Hepatocyte (in vitro differentiated cells): ENCODE measurements at places on chromosomes 1 and 21. TPM values are rescaled to one million over a fixed set of nuclear protein-coding genes. Genes with fewer than 3 reads are reported as not detected.
A peak's percentile ranks its signal among the peaks of the same experiment; 100 is the strongest.

The SLC30A2 gene
- 4.5 and 4.8 TPM in 2 replicates for polyA plus RNA-seq

The SPRR3 gene
- polyA plus RNA-seq, result 0.40 and 0.72 TPM in 2 replicates

The LAPTM5 gene
- 2.6 and 5.4 TPM in 2 replicates for polyA plus RNA-seq

The TRNP1 gene
- 137 and 145 TPM in 2 replicates for polyA plus RNA-seq

The FMN2 gene
- 1.2 TPM in 1 of 2 replicates, not detected in the other for polyA plus RNA-seq

The HHIPL2 gene
- 0.37 and 0.99 TPM in 2 replicates for polyA plus RNA-seq

The CFHR1 gene
- polyA plus RNA-seq, result 19.9 and 33.1 TPM in 2 replicates

The UTS2 gene
- polyA plus RNA-seq, result 0.29 TPM in 1 of 2 replicates, not detected in the other

The MRPL55 gene
- 122 and 130 TPM in 2 replicates for polyA plus RNA-seq

The AGO4 gene
- 3.7 and 5.2 TPM in 2 replicates for polyA plus RNA-seq

DNA sequence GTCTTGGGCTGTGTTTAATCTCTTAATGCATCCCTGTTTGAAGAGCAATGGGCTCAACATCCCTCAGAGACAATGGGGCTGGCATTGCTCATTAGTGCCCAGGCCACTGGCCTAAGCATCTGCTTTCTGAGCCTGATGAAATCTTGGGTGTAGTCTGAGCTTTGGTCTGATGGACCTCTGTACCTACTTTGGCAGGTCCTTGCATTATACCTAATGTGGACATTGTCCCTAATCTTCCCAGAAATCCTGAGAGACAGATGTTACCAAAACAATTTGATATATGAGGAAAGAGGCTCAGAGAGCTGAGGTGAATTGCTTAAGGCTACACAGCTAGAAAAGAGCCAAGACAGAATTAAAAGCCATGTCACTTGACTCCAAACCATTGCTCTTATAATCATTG is 95.0 kb downstream of the PTPRU start:
- H3K4me3 ChIP-seq, result no peak overlapping the region
- no peak overlapping the region for H3K27ac ChIP-seq
- peaks cover 10% of the 10 kb centered on the region for H3K27me3 ChIP-seq
- no peaks in the 10 kb centered on the region for H3K36me3 ChIP-seq
- no peak for DNase-seq
- no peaks in the 10 kb centered on the region for H3K4me1 ChIP-seq

GRCh38 chr1:197770243-197770642 is 5.0 kb downstream of the DENND1B start:
- no peaks in the 10 kb centered on the region for H3K36me3 ChIP-seq
- H3K27ac ChIP-seq, result no peak overlapping the region
- no peaks in the 10 kb centered on the region for H3K27me3 ChIP-seq
- H3K4me3 ChIP-seq, result no peak overlapping the region
- no peak for DNase-seq

DNA sequence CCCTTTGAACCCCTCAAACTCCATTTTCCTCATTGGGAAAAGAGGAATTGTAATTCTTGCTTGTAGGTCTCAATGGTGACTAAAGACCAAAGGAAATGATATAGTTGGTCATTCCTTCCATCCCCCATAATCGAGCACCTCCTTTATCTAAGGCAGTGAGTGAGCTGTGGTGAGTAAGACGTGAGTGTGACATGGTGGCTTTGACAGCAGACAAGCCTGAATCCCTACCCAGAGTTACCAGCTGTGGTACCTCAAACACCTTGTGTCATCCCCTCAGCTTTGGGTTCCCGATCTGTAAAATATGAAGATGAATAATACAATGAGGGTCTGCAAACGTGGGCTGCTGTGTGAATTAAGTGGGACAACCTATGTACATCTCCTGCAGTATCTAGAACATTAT is 8.4 kb downstream of the TRAF5 start:
- H3K27ac ChIP-seq, result no peak overlapping the region
- no peak overlapping the region for H3K4me3 ChIP-seq
- DNase-seq, result no peak
- H3K36me3 ChIP-seq, result no peaks in the 10 kb centered on the region
- no peaks in the 10 kb centered on the region for H3K27me3 ChIP-seq
- H3K4me1 ChIP-seq, result peaks cover 6% of the 10 kb centered on the region

- H3K27ac ChIP-seq, result no peak overlapping the region
- no peaks in the 10 kb centered on the region for H3K27me3 ChIP-seq
- DNase-seq, result no peak
- no peak overlapping the region for H3K4me3 ChIP-seq
- H3K4me1 ChIP-seq, result peaks cover 7% of the 10 kb centered on the region
- no peaks in the 10 kb centered on the region for H3K36me3 ChIP-seq
Measured at GRCh38 chr1:204846546-204846945, 24.1 kb upstream of the NFASC start.

GRCh38 chr1:215777370-215777925 is 210.3 kb downstream of the KCTD3 start:
- H3K27me3 ChIP-seq, result no peaks in the 10 kb centered on the region
- no peaks in the 10 kb centered on the region for H3K36me3 ChIP-seq
- peaks cover 4% of the 10 kb centered on the region for H3K4me1 ChIP-seq
- no peak overlapping the region for H3K27ac ChIP-seq
- no peak for DNase-seq

- no peaks in the 10 kb centered on the region for H3K36me3 ChIP-seq
- no peak for DNase-seq
- H3K4me1 ChIP-seq, result peaks cover 6% of the 10 kb centered on the region
- H3K27ac ChIP-seq, result no peak overlapping the region
Measured at GRCh38 chr1:26820784-26821269, 5.7 kb upstream of the ZDHHC18 start.

DNA sequence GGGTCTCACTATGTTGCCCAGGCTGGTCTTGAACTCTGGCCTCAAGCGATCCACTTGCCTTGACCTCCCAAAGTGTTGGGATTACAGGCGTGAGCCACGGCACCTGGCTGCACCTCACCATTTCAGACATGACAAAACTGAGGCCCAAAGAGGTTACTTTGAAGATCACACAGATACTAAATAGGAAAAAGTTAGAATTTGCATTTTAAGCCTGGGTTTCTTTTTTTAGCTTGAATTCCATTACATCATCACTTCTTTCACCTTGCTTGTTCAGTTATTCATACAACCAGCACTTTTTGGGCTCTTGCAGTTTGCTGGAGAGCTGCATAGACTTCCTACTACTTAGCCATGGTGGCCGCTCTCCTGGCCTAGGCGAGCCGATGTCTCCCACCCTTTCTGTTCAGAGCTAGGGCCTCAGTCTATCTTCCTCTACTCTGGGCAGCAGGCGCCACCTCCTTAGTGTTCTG is 16.3 kb upstream of the CD2 start:
- H3K27me3 ChIP-seq, result no peaks in the 10 kb centered on the region
- H3K4me1 ChIP-seq, result no peaks in the 10 kb centered on the region
- no peak for DNase-seq

GRCh38 chr1:119711804-119712341 is at the start of gene PHGDH:
Gene PHGDH, plus strand, starts transcription at chr1:119711934. Its CDS starts 89 bp downstream, at chr1:119712023.
- H3K36me3 ChIP-seq, result no peaks in the 10 kb centered on the region
- H3K27me3 ChIP-seq, result no peaks in the 10 kb centered on the region
- peak; percentile 89 for DNase-seq
- peaks cover 32% of the 10 kb centered on the region for H3K4me1 ChIP-seq
- H3K27ac ChIP-seq, result peak within 1 kb of the TSS; percentile 86

GRCh38 chr1:14848625-14849024 is 250.1 kb downstream of the KAZN start:
- no peak overlapping the region for H3K4me3 ChIP-seq
- H3K27me3 ChIP-seq, result no peaks in the 10 kb centered on the region
- no peak overlapping the region for H3K27ac ChIP-seq

- H3K4me1 ChIP-seq, result no peaks in the 10 kb centered on the region
- DNase-seq, result no peak
- peaks cover 3% of the 10 kb centered on the region for H3K36me3 ChIP-seq
Measured at GRCh38 chr1:246726881-246727280, 2.7 kb downstream of the SCCPDH start.

DNA sequence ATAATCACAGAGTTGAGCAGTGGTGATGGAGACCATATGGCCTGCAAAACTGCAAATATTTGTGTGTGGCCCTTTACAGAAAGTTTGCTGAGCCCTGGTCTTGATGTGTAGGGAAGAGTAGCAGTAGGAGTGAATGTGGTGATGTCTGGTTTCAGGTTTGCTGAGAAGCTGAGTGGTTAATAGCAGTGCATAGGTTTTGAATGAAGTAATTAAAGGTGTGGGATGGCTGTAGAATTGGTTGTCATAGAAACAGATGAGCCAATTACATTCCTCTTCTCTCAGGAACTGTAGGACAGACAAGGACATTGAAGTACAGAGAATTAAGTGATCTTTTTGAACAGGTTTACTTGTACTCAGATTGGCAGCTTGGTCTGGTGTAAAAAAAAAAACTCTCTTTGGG is 37.4 kb downstream of the PRDM2 start:
- no peaks in the 10 kb centered on the region for H3K4me1 ChIP-seq
- H3K27me3 ChIP-seq, result no peaks in the 10 kb centered on the region
- no peaks in the 10 kb centered on the region for H3K36me3 ChIP-seq
- H3K4me3 ChIP-seq, result no peak overlapping the region

DNA sequence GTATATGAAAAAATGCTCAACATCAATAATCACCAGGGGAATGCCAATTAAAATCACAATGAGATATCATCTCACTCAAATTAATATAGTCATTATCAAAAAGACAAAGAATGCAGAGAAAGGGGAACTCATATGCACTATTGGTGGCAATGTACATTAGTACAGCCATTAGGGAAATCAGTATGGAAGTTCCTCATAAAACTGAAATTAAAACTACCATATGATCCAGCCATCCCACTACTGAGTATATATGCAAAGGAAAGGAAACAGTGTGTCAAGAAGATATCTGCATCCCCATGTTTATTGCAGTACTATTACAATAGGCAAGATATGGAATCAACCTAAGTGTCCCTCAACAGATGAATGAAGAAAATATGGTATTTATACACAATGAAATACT is 32.1 kb upstream of the TEKT2 start:
- H3K36me3 ChIP-seq, result no peaks in the 10 kb centered on the region
- no peaks in the 10 kb centered on the region for H3K27me3 ChIP-seq
- H3K27ac ChIP-seq, result no peak overlapping the region
- no peaks in the 10 kb centered on the region for H3K4me1 ChIP-seq
- DNase-seq, result no peak
- H3K4me3 ChIP-seq, result no peak overlapping the region

- no peak for DNase-seq
- H3K27me3 ChIP-seq, result no peaks in the 10 kb centered on the region
- H3K36me3 ChIP-seq, result no peaks in the 10 kb centered on the region
- H3K27ac ChIP-seq, result no peak overlapping the region
- no peak overlapping the region for H3K4me3 ChIP-seq
Measured at GRCh38 chr1:27879374-27880082, 7.2 kb downstream of the THEMIS2 start.

DNA sequence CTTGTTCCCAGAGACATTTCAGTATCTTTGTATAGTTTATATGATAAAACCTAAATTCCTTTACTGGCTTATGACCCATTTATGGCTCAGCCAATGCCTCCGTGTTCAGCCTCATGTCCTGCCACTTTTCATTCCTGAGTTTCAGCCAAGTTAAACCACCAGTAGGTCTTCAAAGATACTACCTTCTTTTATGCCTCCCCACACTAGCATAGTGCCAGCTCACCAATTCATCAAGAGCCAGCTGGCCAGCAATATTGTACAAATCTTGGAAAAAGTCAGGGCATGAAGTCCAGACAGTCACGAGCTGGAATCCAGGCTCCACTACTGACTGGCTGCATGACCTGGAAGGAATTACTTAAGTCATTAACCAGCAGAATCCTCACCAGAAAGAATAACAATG is 446.0 kb downstream of the GPATCH2 start:
- no peaks in the 10 kb centered on the region for H3K4me1 ChIP-seq
- no peaks in the 10 kb centered on the region for H3K36me3 ChIP-seq
- H3K27ac ChIP-seq, result no peak overlapping the region
- H3K4me3 ChIP-seq, result no peak overlapping the region
- no peak for DNase-seq
